ENCODE measurements at places on chromosomes 3 and 15. TPM values are rescaled to one million over a fixed set of nuclear protein-coding genes. Genes with fewer than 3 reads are reported as not detected.

The PGBD4 gene
- 1.1 TPM for total RNA-seq

The OR5K2 gene
- not detected for total RNA-seq

The TM6SF1 gene
- 46.6 TPM for total RNA-seq

The CCR3 gene
- total RNA-seq = not detected

The ADGRG7 gene
- not detected for total RNA-seq

The FMN1 gene
- total RNA-seq = 0.04 TPM

The ZIC1 gene
- 2.1 TPM for total RNA-seq

The PSTPIP1 gene
- 1.0 TPM for total RNA-seq

The ISL2 gene
- total RNA-seq = 0.26 TPM

The LRRN1 gene
- total RNA-seq = not detected

The THRB gene
- 0.33 TPM for total RNA-seq

The C3orf22 gene
- not detected for total RNA-seq

The CCNB2 gene
- 30.1 TPM for total RNA-seq

The TP63 gene
- 0.11 TPM for total RNA-seq

The IQCH gene
- 1.4 TPM for total RNA-seq

The GP9 gene
- total RNA-seq = not detected

The PRSS50 gene
- total RNA-seq = not detected

The ACTRT3 gene
- total RNA-seq = 4.0 TPM

The QARS1 gene
- total RNA-seq = 321 TPM

The MELTF gene
- 5.0 TPM for total RNA-seq

The SLC28A1 gene
- not detected for total RNA-seq

The SKOR1 gene
- total RNA-seq = 0.07 TPM

The PP2D1 gene
- total RNA-seq = not detected

The CPLX3 gene
- total RNA-seq = not detected

The LAMB2 gene
- 470 TPM for total RNA-seq

The PRR20G gene
- total RNA-seq = not detected

The MKRN2OS gene
- not detected for total RNA-seq

The MKRN3 gene
- total RNA-seq = not detected

The CCDC39 gene
- total RNA-seq = not detected

The KCNAB1 gene
- 0.40 TPM for total RNA-seq

The TNFAIP8L3 gene
- total RNA-seq = 62.5 TPM

The XYLB gene
- total RNA-seq = 3.7 TPM

The IMP3 gene
- 75.6 TPM for total RNA-seq

The B3GALNT1 gene
- 41.2 TPM for total RNA-seq

The ASTE1 gene
- total RNA-seq = 8.5 TPM

The SLC2A2 gene
- not detected for total RNA-seq

The NANOGP8 gene
- not detected for total RNA-seq

The CHRM5 gene
- total RNA-seq = not detected

The KBTBD13 gene
- not detected for total RNA-seq

All from pulmonary artery endothelial cell (primary cell).